HCT116 (cell line): ENCODE measurements at places on chromosomes 6 and 20.

GRCh38 chr20:51363378-51363777 lies 179.1 kb downstream of the NFATC2 start:
- no peak for DNase-seq

DNA sequence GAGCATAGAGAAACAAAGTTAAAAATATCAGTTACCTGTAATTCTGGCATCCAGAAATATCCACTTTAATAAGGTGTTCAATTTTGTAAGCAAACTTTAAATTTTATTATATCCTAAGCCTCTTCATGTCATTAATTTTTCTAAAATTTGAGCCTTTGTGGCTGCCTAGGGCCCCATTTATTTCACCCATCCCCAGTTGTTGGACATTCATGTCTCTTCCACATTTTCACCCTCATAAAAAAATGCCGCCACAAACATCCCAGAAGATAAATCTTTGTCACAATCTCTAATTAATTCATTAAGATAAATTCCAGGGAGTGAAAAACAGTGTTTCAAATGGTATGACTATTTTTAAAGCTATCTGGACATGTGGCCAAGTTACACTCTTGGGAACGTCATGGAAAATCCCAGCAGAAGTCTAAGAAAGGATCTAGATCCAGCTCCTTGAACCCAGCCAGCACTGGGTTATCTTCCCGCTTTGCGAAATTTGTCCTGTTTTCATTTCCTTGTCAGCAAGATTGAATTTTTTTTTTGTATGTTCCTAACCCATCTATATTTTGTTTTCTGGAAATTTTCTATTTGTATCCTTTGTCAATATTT lies 97.2 kb downstream of the TMEM242 start:
- DNase-seq = no peak

- DNase-seq = no peak
These were observed 78.2 kb downstream of the ASXL1 start for GRCh38 chr20:32436142-32436861.

- DNase-seq = peak; percentile 34
These were observed 40.3 kb upstream of the AHI1 start for GRCh38 chr6:135537741-135538301.

DNA sequence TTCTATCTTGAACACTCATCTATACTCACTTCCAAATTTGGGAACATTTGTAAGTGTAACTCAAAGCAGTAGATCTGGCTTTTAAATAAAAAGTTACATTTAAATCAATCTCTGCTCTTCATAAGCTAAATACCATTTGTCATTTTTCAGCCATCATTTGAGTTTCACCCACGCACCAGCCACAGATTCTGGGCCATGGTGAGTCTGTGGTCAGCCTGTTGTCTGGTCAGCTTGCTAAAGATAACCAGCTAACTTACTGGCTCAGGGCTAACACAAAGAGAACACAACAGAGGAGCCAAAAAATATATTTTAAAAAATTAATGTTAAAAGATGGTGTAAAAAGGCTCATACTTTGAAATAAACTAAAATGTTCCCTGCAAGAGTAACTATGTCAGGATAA lies 181.3 kb downstream of the KIF6 start:
- no peak for DNase-seq

GRCh38 chr6:151096691-151097606 lies 142.8 kb upstream of the AKAP12 start:
- DNase-seq = no peak

- no peak for DNase-seq
These were observed 9.2 kb downstream of the PHF3 start for GRCh38 chr6:63644668-63645326.

GRCh38 chr20:51756653-51757052 lies 11.5 kb downstream of the ATP9A start:
- no peak for DNase-seq

GRCh38 chr6:10410207-10411050 lies 4.4 kb downstream of the TFAP2A start:
- no peak for DNase-seq

- DNase-seq = no peak
These were observed 176.4 kb downstream of the ADGB start for GRCh38 chr6:146775220-146775619.

- no peak for DNase-seq
These were observed 417.2 kb downstream of the RFPL4B start for GRCh38 chr6:112764377-112764776.

DNA sequence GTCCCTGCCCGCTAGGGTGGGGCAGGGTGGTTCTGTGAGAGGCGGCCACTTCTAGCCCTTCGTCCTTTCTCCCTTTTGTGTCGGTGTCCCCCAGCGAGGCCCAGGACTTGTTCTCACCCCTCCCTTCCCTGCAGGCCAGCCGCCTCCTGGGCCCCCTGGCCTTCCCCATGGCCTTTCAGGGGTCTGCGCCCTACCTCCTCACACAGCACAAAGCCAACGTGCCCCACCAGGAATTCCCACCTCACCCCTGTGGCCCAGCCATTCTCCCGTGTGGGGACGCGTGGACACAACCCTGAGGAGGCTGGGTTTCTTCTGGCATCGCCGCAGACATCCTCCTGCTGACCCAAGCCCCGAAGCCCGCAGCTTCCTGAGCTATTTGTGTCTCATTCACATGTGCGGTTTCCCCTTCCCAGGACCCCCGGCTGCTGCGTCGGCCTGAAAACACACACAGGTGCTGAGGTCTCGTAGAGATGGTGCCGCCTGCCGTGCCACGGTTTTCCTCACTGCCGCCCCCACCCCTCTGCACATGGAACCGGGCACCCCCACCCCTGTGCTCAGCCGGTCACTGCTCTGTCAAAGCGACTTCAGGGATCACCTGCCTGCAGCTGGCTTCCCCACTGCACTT lies 375.8 kb downstream of the CDH4 start:
- DNase-seq = no peak

GRCh38 chr20:5531318-5532081 lies 214.7 kb upstream of the PROKR2 start:
- no peak for DNase-seq

GRCh38 chr6:44058617-44059358 lies 68.5 kb downstream of the MRPL14 start:
- peak; percentile 88 for DNase-seq

DNA sequence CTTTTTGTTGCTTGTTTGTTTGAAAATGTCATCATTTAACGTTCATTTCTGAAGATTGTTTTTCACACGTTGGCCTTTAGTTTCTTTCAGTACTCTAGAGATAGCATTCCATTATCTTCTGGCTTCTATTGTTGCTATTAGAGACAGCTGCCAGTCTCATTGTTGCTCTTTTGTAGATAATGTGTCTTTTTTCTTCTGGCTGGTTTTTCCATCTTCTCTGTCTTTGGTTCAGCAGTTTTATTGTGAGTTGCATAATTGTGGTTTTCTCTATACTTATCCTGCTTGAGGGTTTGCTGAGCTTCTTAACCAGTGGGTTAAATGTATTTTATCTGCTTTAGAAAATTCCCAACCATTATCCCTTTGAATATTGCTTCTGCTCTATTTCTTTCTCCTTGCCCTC lies 23.2 kb upstream of the AIG1 start:
- no peak for DNase-seq

DNA sequence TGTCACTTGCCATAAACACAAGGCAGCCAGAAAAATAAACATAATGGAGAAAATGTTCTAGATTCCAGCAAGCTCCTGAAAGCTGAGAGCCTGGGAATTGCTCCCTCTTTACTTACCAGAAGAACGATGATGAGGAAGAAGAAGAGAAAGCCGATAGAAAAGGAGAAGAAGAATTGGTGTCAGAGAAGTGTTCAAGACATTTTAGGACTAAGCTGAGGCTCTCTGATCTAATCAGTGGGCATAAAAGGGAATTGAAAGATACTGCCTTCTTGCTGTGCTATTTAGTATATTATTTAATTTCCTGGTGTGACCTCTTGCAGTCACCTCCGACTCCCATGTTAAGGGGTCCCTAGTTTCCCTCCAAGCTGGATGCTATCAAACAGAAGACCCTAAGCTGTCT lies 316.6 kb upstream of the JARID2 start:
- no peak for DNase-seq

DNA sequence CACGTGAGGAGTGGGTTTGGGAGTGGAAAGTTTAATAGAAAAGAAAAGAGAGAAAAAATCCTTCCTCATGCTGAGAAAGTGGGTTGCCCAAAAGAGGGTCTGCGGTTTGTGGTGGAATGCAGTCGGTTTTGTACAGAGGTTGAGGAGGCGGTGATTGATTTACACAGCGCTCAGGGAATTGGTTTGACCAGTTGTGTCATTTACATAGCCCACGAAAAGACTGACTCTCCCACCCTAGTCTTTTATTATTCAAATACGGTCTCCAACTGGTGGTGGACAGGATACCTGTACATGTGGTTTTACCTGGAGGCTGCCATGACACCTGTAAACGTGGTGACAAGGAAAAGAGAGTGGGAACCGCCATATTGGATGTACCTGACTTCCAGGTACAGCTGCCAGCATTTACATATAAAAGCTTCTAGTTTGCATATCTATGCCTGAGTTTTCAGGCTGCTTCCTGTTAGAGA lies 42.1 kb downstream of the HLA-DPB1 start:
- DNase-seq = no peak

- DNase-seq = no peak
These were observed 278.1 kb downstream of the MEI4 start for GRCh38 chr6:77930952-77931351.

DNA sequence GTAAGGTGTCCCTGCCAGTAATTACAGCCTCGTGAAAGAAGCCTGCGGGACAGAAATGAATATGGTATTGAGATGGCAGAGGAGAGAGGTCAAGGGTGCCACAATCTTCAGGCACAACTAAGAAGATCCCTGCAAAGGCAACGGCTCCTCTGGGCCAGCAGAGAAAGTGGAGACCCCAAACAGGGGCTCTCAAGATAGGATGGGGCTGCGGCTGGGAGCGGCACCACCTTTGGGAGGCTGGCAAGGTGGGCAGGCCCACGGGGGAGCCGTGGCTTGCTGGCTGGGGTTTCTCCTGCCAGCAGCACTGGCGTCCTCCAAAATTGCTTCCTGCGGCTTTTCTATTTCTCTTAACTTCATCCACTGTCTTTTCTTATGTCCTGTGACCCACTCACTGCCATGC lies 183.6 kb upstream of the QKI start:
- no peak for DNase-seq

GRCh38 chr6:142871910-142872331 lies 73.1 kb downstream of the HIVEP2 start:
- DNase-seq = no peak

GRCh38 chr6:34104186-34104585 lies 41.7 kb downstream of the GRM4 start:
- DNase-seq = no peak

- no peak for DNase-seq
These were observed 7.7 kb upstream of the JAG1 start for GRCh38 chr20:10681494-10681893.

GRCh38 chr6:160128125-160128683 lies 6.6 kb downstream of the SLC22A1 start:
- no peak for DNase-seq

DNA sequence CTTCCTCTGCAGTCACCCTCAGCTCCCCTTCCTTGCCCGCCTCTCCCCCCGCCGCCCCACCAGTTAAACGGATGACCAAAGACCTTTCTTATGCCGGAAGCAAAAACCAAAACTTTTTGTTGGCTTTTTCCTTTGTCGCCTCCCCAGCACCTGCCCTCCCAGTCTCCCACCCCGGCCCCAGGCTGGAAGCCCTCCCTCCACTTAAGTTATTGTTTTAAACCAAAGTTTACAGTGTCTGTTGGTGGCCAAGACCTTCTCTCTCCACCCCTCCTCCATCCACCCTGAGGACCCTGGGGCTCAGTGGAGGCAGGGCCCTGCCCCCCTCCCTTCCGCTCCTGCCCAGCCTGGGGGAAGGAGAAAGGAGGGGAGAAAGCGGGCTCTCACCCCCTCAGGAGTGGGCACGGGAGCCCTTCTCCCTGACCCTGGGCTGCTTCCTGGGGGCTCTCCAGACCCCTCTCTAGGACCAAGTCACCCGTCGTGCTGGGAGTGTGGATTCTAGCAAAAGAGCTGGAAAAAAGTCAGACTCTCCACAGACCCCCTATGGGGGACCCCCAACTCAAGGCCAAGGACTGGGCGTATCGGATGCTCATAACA lies 38.3 kb upstream of the MDFI start:
- DNase-seq = no peak

GRCh38 chr20:34579979-34580940 lies 21.7 kb downstream of the MAP1LC3A start:
- DNase-seq = no peak

- DNase-seq = peak; percentile 67
These were observed 30.8 kb upstream of the FKBP1A start for GRCh38 chr20:1423625-1424106.

DNA sequence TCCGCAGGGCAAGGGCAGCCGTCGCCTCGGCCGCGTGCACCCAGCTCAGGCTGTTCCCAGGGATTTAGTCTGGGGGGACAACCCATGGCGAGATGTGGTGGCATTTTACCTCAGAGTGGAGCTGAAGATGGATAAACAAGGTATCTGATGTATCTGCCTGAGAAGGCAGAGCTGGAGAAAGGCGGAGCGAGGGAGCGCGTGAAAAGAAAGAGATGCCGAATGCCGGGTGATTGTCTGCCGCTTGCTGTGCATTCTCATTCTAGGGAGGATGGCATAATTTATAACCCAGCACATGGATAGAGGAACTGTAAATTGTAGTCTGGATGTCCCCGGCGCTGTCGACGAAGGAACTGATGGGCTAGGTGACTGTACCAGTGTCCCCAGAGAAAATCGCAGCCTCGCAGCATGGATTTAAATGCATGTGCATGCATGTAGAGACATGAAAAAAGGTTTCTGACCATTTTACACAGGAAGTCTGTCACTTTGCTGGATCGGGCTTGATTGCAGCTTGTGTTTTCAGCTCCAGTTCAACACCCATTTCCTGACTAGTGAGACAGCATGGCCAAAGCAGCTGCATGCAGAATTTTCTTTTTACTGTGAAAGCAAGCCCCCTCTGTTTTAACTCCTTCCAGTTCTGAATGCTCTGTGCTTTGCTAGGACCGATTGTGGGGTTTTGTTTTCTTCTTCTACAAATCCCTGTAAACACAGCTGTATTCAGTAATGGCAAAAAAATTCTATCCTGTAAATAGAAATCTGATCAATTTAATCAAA lies 149.7 kb downstream of the PRL start:
- DNase-seq = no peak

DNA sequence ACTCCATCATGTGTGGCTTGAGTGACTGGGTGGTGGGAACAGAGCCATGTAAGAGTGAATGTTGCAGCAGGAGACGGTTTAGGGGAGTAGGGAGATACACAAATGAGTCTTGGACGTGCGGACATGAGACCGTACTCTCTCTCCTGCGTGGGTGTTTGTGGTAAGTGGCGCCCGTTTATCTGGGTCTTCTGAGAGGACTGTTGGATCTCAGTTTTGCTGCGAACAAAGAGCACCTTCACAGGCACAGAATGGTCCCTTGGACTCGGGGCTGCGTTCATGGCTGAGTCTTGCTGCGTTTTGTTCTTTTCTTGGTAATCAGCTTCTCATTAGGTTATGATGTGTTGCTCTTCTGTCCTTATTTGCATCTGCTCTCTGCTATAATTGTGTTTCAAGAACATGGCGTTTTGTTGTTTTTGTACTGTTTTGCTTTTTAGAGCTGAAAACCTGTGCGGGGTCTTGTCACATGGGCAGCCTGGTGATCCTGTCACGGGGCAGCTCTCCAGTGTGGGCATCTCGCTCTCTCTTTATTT lies 28.5 kb downstream of the STK35 start:
- DNase-seq = no peak
